ENCODE measurements at places on chromosomes 7 and 10. TPM values are rescaled to one million over a fixed set of nuclear protein-coding genes. Genes with fewer than 3 reads are reported as not detected.

- DNase-seq = no peak
These were observed 32.0 kb downstream of the ADAP1 start for GRCh38 chr7:922334-923107.

DNA sequence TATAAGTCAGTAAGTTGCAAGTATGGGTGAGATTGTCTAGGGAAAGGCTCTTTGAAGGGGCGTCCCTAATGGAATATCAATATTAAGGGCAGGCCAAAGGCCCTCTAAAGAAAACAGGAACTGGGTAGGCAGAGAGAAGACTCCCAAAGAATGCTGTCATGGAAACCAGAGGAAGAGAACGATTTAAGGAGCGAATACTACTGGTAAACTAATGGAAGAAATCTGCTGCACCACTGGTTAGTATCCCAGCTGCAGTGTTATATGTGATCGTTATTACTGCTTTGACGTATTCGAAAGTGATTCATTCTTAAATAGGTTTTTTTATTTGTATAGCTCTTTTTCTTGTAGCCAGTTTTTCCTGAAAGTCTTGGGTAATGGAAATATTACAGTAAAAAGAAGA lies 1.3 kb downstream of the CASP2 start:
- no peak for DNase-seq

DNA sequence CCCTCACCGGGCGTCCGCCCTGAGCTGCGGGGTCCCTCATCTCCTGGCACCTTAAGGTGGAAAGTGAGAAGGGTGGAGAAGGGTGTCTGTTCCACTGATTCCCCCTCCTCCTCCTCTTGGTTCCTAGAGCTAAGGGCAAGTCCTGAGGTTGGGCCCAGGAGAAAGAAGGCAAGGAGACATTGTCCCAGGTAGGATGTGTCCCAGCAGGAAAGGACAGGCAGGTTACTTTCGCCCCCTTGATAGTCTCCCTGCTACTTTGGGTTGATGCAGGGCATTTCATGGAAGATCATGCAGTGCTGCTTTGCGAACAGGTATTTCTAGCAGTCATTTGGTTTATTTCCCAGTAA lies 582 bp downstream of the STEAP2 start:
- no peak for DNase-seq

- no peak for DNase-seq
These were observed 135.4 kb upstream of the RSU1 start for GRCh38 chr10:16952610-16953009.

GRCh38 chr7:122217125-122217524 lies 73.1 kb upstream of the AASS start:
- no peak for DNase-seq

DNA sequence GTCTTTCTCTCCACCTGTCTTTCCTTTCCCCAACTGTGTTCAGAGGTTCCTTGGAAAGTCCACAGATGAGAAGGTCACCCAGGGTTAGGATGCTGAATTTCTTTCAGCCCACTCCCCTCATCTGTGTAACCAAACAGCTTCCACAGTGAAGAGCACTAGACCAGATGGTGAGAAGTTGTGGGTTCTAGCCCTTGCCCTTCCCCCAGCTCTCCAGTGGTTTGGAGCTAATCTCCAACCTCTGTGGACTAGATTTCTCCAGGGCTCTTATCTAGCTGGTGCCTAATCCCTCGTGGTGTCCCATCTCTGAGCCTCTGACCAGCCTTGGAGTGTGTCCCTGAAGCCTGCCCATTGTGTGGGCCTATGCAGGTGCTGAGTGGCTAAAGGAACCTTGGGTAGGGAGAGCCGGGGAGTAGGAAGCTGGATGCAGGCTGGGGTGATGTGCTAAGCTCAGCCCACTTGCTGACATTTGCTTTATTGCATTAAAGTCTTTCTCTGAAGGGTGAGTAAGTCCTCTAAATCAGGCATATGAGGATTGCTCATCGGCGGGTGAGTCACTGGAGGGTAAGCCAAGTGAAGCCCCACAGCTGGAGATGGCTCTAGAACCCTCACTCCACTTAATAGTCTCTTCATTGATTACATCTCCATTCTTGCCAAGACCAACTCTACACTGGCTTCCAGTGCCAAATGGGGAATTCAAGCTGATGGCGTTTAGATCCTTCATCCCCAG lies 14.9 kb downstream of the DUSP5 start:
- no peak for DNase-seq

GRCh38 chr7:105792488-105793370 lies 83.7 kb downstream of the ATXN7L1 start:
- DNase-seq = no peak

GRCh38 chr7:33698692-33699128 lies 206.6 kb upstream of the BMPER start:
- DNase-seq = no peak

DNA sequence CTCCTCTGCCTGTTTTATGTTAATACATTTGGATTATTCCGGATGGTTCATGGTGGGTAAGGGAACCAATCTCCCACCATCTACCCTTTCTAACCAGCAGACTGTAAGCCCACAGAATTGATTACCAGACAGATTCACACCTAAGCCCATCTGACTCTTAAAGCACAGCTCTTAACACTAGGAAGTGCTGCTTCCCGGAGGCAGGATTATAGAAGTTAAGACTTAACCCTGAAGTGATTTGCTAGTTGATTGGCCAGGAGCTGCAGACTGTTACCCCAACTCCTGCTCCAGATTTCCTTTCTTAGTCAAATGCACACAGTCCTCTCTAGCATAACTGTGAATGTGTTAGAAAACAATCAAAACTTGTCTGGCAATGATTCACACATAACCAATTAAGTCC lies 221.7 kb downstream of the CDK14 start:
- no peak for DNase-seq

DNA sequence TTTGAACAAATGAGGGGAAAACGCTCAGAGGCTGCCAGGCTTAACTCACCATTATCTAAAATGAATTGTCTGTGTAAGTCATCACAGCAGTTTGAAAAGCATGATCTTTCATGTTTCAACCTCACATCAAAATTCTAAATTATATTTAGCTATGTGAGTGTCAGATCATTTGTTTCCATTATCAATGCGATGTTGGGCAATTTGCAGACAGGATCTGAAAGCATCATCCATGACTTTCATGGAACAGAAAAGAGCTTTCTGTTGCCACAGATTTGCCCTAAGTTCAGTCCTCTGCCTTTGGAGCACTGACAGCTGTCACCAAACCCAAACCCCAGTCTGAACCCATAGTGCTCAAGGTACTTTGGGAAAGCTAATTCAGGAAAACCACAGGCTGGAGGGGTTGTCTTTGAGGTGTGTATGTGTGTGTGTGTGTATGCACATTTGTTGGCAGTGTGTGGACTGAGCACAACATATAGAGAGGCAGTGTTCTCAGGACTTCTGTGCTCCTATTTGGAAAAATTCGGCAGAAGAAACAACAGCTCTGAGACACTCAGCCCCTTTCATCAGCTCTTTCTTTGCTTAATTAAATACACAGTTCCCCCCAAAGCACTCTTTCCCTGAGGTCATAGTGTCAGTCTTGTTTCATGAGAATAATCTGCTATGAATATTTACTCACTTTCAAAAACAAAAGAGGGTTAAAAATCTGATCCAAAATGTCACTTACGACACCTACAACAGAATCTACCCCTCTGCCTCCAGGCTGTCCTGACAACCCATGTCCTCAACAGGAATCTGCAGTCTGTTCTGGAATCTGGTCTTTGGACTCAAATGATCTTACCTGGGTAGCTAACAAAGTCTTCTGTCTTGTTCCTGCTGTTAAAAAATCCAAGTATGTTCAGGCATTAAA lies 188.5 kb upstream of the KLF14 start:
- DNase-seq = no peak

Gene MOGAT3
- total RNA-seq = not detected

- no peak for DNase-seq
These were observed 44.9 kb downstream of the CAV1 start for GRCh38 chr7:116569737-116570136.

- DNase-seq = peak; percentile 70
These were observed 86.6 kb downstream of the STRA8 start for GRCh38 chr7:135320268-135320667.

- no peak for DNase-seq
These were observed 495.7 kb upstream of the TPK1 start for GRCh38 chr7:145331522-145331921.

Gene DGKB
- total RNA-seq = not detected

GRCh38 chr7:27215356-27215755 lies 15.5 kb upstream of the HOXA13 start:
- no peak for DNase-seq

GRCh38 chr7:107622894-107623293 lies 37.7 kb upstream of the SLC26A4 start:
- no peak for DNase-seq
